ENCODE measurements at places on chromosomes 12 and 14. TPM values are rescaled to one million over a fixed set of nuclear protein-coding genes. Genes with fewer than 3 reads are reported as not detected.

Gene DYRK4
- 15.6 TPM for total RNA-seq

Gene TMEM52B
- not detected for total RNA-seq

Gene GNPTAB
- total RNA-seq: 37.2 TPM

Gene PROX2
- not detected for total RNA-seq

Gene PXN
- 126 TPM for total RNA-seq

Gene KCNH5
- not detected for total RNA-seq

All from CD4-positive, alpha-beta memory T cell (primary cell).